ENCODE measurements at places on chromosomes 7 and 10.

DNA sequence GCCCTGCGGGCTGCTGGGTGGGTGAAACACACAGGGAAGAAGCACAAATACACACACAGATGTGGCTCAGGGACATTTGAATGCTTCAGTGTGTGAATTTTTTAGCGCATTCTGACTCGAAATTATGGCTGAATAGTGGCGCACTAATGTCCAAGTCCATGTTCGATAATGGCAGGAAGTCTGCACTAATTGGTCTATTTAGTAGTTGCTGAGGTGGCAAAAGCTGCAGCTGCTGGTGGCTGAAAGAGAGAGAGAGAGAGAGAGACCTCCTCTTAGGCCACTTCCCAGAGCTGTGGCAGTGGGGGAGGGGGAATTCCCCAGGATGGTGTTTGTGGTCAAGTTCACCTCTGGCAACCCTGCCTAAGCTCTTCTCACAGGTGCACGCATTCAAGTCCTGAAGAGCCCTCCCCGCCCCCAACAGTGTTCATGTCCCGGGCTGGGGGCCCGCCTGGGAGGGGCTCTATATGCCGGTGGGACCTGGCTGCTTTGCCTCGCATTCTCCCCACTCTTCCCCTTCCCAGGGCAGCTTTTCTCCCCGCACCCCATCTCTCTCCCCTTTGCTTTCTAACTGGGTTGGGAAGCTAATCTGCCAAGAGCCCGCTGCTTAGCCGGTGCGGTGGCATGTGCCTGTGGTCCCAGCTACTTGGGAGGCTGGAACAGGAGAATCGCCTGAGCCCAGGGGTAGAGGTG is 6.0 kb upstream of the MNX1 start:
- no peak overlapping the region for H3K4me3 ChIP-seq
- peaks cover 20% of the 10 kb centered on the region for H3K27me3 ChIP-seq
- no peaks in the 10 kb centered on the region for H3K36me3 ChIP-seq
- peaks cover 5% of the 10 kb centered on the region for H3K4me1 ChIP-seq
- DNase-seq, result no peak

DNA sequence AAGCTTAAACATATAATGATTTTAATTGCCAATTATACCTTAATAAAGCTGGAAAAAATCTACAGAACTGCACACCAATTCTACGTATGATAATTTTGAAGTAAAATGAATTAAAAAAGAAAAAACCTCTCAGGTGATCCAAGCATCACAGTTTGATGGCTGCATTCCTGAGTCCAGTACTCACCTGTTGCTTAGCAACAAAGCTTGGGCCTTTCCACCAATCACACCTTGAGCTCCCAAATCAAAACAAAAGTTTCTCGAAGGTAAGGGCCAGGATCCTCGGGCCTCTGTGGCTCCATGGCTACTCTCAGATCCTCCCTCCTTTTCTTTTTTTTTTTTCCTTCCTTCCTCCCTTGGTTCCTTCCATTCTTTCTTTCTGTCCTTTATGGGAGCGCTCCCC is 137.2 kb upstream of the PCBD1 start:
- H3K4me1 ChIP-seq, result no peaks in the 10 kb centered on the region
- H3K36me3 ChIP-seq, result no peaks in the 10 kb centered on the region
- no peaks in the 10 kb centered on the region for H3K27me3 ChIP-seq
- H3K4me3 ChIP-seq, result no peak overlapping the region

DNA sequence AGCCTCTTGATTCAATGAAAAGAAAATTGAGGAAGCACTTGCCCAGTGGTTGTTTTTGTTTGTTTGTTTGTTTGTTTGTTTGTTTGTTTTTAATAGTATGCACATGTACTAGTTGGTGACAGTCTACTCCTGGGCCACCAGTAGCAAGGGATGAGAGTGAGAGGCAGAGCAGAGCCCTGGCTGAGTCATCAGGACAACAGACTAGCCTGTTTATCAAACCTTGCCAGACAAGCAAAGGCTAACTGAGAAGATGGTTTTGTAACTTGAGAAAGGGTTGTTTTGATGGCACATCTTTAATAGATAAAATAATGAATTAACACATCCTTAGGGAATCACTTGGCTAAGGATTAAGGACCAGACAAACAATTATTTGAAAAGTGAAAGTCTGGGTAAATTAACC is 78.1 kb downstream of the INHBA start:
- no peak overlapping the region for H3K27ac ChIP-seq
- H3K4me3 ChIP-seq, result no peak overlapping the region
- H3K4me1 ChIP-seq, result no peaks in the 10 kb centered on the region
- no peaks in the 10 kb centered on the region for H3K27me3 ChIP-seq
- H3K36me3 ChIP-seq, result no peaks in the 10 kb centered on the region

GRCh38 chr7:87330942-87331341 is 14.5 kb upstream of the CROT start:
- peaks cover 42% of the 10 kb centered on the region for H3K36me3 ChIP-seq
- no peak for DNase-seq
- H3K4me3 ChIP-seq, result no peak overlapping the region

- H3K4me3 ChIP-seq, result no peak overlapping the region
- no peaks in the 10 kb centered on the region for H3K36me3 ChIP-seq
- no peak overlapping the region for H3K27ac ChIP-seq
- no peaks in the 10 kb centered on the region for H3K4me1 ChIP-seq
Observed at GRCh38 chr7:28354601-28355402, 57.5 kb upstream of the CREB5 start.

DNA sequence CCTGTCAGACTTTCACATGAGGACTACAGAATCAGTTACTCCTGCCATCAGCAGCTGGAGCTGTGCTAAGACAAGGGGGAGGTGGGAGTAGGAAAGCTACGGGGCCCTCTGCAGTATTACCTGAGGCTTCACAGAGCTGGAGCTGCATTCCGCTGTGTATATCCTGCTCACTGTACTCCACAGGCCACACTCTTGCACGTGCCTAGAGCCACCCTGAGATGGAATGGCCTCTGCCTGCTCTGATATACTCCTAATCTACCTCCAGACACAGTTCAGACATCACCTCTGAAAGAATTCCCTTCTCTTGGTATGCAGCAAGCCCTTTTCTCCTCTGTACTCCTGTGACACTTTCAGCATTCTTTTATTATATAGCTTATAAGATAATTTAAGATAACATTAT is 34.8 kb downstream of the TRDMT1 start:
- H3K27ac ChIP-seq, result no peak overlapping the region
- H3K36me3 ChIP-seq, result no peaks in the 10 kb centered on the region
- H3K4me3 ChIP-seq, result no peak overlapping the region
- no peak for DNase-seq
- H3K4me1 ChIP-seq, result peaks cover 3% of the 10 kb centered on the region
- H3K27me3 ChIP-seq, result no peaks in the 10 kb centered on the region

DNA sequence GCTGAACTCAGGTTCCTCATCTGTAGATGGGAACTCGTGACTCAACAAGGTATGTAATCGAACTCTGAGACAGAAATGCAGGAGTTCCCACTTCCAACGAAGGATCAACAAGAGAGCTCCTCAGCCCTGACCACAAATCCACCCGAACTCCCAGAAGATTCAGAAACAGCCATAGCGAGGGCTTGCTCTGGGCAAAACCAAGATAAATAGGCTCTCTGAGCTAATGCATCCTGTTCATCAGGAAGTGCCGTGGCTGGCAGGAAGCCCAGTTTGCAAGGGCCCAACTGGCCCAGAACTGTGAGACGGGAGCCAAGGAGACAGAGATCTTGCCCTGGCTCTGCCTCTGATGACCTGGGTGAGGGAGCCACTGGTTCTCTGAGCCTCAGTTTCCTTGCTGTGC is 141.7 kb upstream of the PFKP start:
- no peaks in the 10 kb centered on the region for H3K27me3 ChIP-seq
- no peaks in the 10 kb centered on the region for H3K36me3 ChIP-seq

GRCh38 chr7:98500764-98501163 is 99.9 kb upstream of the BAIAP2L1 start:
- H3K27ac ChIP-seq, result no peak overlapping the region

DNA sequence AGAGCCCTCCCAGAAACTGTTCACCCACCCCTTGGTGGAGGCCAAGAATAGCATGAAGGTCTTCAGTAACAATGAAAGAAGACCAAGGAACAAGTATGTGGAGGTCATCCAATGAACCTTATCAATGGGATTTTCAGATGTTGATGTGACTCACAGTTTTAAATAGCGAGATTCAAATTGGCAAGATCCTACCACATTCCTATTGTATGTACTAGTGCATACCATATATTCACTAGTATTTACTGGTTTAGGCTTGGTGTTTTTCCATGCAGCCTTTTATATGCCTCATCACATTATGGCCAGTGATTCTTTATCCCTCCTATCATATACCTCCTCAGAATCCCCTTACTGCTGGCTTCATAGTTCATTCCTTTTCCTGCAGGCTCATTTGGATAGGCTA is 54.4 kb downstream of the ITGB8 start:
- DNase-seq, result no peak
- no peak overlapping the region for H3K4me3 ChIP-seq
- no peaks in the 10 kb centered on the region for H3K4me1 ChIP-seq
- peaks cover 6% of the 10 kb centered on the region for H3K36me3 ChIP-seq

- no peaks in the 10 kb centered on the region for H3K36me3 ChIP-seq
- no peaks in the 10 kb centered on the region for H3K27me3 ChIP-seq
- no peaks in the 10 kb centered on the region for H3K4me1 ChIP-seq
Observed at GRCh38 chr10:110357252-110357780, 52.6 kb upstream of the SMNDC1 start.

GRCh38 chr7:158819571-158820203 is 9.6 kb downstream of the ESYT2 start:
- no peaks in the 10 kb centered on the region for H3K36me3 ChIP-seq
- peak overlapping the region; percentile 0 for H3K4me3 ChIP-seq

DNA sequence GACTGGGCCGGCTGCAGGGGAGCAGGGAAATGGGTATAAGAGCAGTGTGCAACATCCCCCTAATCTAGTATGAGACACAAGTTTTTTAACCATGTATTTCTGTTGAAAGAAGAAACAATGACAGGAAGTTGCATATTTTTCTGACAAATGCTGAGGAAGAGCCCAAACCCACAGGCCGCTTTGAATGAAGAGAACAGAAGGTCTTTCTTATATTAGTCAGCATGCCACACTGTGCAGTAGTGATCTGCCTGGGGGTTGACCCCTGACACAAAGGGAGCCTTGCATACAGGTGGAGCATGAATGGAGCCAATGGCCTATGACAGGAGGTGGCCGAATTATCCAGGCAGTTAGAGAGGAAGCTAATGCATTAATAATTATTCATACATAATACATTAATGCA is 518.3 kb downstream of the PLXDC2 start:
- DNase-seq, result no peak
- no peaks in the 10 kb centered on the region for H3K36me3 ChIP-seq

DNA sequence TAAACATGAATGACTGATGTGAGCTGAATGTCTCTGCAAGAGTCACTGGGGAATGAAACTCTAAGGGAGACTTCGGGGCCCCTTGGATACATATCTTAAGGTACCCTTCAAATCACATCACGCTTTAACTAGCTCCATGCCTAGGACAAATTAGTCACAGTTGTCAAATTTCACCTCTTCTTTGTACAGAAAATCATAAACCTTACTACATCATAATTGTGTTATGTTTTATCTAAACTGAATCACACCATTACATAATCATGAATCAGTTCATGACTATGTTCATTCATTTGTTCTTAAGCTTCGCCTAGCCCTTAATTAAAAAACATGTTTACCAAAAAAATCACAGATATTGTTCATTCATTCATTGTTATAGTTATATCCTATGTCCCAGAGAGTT is 2.1 kb upstream of the SLC13A1 start:
- H3K4me3 ChIP-seq, result no peak overlapping the region
- H3K27ac ChIP-seq, result no peak overlapping the region
- DNase-seq, result no peak

DNA sequence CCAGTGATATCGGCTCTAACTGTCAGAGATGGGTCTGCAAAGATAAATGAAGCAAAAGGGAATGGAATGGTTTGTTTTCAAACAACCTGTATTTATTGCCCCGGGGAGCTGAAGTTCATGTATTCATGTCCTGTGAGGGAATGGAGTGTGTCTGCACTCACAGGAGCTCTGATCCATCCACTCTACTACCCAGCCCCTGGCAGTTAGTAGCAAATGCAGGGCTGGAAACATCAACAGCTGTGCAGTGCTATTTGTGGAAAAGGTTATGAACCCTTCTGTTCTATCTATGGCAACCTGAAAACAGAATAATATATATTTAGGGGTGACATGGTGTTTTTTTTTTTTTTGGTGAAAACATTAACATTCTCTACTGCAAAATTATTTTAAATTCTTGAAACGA is 9.8 kb downstream of the AGR2 start:
- no peaks in the 10 kb centered on the region for H3K27me3 ChIP-seq
- H3K27ac ChIP-seq, result no peak overlapping the region
- no peak overlapping the region for H3K4me3 ChIP-seq
- DNase-seq, result no peak
- H3K4me1 ChIP-seq, result no peaks in the 10 kb centered on the region

GRCh38 chr10:8050556-8051108 is 3.9 kb upstream of the GATA3 start:
- H3K36me3 ChIP-seq, result no peaks in the 10 kb centered on the region
- peak overlapping the region; percentile 63 for H3K4me3 ChIP-seq
- no peak overlapping the region for H3K27ac ChIP-seq

Measured in ascending aorta (tissue), 2 donors.